ENCODE measurements at places on chromosomes 5 and 9. TPM values are rescaled to one million over a fixed set of nuclear protein-coding genes. Genes with fewer than 3 reads are reported as not detected.

UGT3A1 gene
- not detected for total RNA-seq

PTGES gene
- 0.78 TPM for total RNA-seq

TRIM36 gene
- 2.2 TPM for total RNA-seq

ANAPC2 gene
- 30.1 TPM for total RNA-seq

ARSI gene
- 0.32 TPM for total RNA-seq

DNA sequence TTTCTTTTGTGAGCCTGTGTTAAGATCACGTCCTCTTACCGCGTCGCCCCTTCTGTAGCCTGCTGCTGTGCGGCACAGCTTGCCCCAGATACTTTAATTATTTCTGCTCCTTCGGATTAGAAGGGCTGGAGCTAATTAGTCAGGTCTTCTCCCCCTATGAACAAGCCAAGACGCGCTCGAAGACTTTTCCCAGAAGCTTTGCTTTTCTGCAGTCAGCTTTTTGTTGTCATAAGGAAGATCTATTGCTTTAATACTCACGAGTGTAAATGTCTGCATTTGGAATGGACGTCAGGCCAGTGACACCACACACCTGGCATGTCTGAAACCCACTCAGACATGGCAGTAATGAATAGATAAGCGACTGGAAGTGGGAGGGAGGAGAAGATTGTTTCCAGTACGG lies 37.0 kb downstream of the PRUNE2 start:
- DNase-seq: no peak

DNA sequence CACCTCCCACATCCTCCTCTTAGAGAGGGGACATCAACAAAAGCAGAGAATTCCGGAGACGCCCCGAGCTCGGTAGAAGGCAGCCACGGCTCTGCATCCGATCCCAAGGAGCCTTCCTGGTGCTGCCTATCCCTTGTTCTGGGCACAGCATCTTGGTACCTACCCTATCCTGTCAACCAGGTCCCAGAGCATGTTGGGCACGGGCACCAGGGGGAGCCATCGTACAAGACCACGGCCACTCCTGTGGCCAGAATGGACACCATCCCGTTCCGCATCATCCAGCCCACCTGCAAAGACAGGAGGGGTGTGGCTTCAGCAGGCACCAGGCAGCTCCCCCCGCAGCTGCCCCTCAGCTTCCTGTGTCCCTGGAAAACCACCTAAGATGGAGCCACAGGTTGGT lies 62.7 kb upstream of the ZNF354A start:
- DNase-seq: no peak

DNA sequence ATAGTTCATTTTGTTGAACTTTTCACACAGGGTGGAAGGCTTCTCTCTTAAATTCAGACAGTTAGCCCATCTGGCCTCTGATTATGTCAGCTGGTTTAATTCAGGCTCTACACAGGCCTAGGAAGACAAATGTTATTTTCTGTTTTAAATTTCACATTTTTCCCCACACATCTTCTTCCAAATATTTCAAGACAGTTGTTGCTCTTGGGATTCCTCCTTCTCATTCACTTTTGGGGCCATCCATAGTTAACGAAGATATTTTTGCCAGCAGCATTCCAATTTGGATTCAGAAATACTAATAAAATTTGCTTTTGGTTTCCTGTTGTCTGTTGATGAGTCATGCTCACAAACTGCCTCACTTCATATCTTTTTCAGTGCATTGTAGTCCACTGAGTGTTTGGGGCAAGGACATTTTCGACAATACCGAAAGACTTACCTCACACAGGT lies 475.4 kb downstream of the DMAC1 start:
- DNase-seq: no peak

DNA sequence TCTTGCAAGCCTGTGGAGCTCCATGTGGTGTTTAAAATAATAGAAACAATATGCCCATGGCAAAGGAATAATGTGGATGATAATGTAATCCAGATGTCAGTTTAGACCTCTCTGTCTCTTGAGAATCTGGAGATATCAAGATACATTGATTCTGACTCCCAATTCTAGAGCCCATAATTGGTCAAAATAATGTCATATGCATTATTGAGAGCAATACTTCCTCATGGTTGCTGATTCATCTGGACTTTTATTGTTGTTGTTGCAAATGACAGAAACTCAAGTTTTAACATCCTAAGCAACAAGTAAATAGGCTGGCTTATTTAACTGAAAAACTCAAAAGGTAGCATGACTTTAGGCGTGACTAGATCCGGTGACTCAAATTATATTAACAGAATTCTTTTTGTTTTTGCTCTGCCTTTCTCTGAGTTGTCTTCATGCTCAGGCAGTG lies 152.1 kb downstream of the PCSK1 start:
- no peak for DNase-seq

DNA sequence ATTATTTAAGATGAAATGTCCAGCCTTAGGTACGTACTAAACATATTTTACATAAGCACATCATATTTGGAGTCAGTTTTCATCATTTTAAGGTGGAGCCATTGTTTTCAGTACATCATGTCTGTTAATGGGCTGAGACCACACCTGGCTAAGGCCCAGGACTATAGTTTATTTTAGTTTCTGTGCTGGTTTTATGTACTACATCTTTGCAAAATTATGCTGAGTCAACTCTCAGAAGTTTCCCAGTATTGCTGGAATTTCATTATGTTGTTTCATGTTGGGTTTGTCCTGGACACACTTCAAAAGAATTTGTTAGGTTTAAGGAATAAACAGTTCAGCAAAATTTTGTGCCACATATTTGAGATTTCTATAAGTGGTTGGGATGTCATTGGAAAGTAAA lies 171.2 kb downstream of the CCDC171 start:
- DNase-seq: no peak

- DNase-seq: no peak
Observed at GRCh38 chr5:154421868-154422267, 23.9 kb upstream of the SAP30L start.

GRCh38 chr9:21465859-21466518 lies 16.1 kb downstream of the IFNE start:
- DNase-seq: no peak

- DNase-seq: no peak
Observed at GRCh38 chr5:146107901-146108300, 2.5 kb upstream of the PLAC8L1 start.

DNA sequence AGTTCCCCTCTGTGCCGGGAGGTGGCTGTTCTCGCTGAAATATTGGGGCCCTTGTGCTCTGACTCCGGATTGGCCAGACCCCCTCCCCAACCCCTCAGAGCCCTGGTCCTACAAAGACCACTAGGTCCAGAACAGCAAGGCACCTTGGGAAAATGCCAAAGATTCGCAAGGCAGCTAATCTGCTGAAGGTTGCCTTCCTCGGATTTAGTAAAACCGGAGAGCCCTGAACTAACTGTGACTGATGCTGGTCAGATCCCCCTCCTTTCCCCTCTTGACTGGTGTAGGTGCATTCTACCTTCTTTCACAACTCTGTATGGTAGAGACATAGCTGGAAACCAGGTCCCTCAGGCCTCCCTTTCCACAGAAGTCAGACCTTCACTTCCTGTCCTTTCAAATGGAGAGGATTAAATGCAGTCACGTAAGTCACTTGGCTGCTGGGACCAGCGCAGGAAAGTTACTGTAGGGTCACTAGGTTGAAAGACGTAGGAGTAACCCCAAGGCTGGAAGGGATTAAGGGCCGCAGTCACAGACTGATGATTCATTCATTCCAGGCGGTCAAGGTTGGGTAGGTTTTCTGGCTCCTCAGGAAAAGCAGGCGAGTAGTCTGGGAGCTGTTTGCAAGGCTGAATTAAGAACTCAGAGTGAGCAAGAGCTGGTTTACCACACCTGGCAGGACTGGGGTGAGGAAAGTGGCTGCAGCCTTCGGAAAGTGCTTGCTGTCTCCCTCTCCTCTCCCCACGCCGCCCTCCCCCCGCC lies 5.3 kb downstream of the BARX1 start:
- DNase-seq: no peak

GRCh38 chr9:87615547-87616148 lies 110.3 kb upstream of the CTSL start:
- DNase-seq: no peak

DNA sequence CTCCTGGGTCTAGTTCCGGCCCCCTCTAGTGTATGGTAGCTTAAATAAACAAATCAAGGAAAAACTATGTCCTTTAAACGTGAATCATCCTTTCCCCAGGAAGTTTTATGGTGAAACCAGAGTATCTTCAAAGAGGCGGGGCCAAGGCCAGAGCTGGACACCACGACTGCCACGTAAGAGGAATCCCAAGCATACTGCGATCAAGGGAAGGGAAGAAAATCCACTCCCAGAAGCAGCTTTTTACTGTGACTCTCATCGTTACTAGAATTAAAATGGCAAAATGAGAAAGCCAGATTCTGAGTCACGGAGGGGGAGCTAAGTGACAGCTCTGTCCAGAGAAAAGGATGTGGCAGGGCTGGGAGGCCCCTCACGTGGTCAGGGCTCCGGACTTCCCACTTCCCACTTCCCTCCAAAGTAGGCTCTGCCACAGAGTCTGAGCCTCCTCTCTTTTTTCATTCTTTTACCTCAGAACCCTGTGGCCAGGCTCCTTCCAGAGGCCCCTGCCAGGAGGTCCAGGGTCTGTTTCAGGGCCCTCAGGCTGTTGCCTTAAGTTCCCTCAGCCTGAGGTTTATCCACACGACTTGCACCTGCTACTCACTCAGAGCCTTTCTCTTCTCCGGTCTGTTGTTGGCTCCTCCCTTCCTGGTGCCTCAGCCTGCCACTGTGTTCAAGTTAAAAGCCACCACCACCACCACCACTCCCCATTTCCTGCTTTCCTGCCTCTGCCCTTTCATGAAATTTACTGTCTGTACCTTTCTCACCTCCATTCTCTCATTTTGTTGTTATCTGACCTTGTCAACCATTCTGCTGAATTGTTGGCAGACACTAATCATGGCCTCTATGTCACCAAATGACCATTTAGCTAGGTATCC lies 1.4 kb upstream of the GLRX start:
- DNase-seq: peak; percentile 53

- DNase-seq: peak; percentile 14
Observed at GRCh38 chr5:83450183-83450966, 21.2 kb upstream of the VCAN start.

GRCh38 chr9:121826711-121827110 lies 175.3 kb downstream of the DAB2IP start:
- DNase-seq: no peak

DNA sequence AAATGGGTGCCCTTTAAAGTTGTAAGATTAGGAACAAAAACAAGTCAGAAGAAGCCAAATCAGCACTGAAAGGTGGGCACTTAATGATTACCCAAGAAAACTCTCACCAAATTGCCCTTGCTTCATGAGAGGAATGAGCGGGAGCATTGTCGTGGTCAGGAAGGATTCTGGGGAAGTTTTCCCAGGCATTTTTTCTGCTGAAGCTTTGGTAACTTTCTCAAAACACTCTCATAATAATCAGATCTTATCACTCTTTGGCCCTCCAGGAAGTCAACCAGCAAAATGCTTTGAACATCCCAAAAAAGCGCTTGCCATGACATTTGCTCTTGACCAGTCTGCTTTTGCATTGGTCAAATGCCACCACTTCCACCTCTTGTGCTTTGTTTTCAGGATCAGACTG lies 10.4 kb upstream of the PCDHGC3 start:
- DNase-seq: no peak

GRCh38 chr5:179294131-179294780 lies 51.0 kb downstream of the ADAMTS2 start:
- DNase-seq: no peak

DNA sequence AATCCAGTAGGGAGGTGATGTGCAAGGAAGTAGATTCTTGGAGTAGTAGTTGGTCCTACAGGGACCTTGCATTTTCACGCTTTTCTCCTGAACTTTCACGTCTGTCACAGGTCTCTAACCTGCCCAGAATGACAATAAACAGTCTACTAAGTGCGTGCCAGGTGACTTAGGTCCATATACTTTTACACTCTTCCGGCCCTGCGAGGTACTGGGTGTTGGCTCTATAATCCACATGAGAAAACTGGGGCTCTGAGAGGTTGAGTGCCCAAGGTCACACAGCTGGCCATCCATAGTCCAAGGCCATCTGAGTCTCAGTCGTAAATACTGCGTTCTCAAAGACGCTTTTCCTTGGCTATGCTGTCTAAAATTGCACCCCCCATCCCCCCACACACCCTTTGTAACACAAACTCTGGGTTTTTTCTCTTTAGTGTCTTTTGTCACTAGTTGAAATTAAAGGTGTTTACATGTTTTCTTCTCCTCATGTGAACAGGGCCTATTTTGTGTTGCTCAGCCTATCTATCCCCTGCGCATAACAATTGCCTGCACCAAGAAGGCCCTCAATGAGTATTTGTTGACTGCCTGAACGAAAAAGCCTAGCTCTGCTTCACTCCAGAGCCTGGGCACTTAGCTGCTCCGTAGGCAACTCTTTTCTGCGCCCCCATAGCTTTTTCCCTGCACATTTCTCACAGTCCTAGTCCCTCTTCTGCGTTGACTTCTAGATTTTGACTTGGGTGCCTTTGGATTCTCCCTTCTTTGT lies 943 bp downstream of the SFXN1 start:
- no peak for DNase-seq

DNA sequence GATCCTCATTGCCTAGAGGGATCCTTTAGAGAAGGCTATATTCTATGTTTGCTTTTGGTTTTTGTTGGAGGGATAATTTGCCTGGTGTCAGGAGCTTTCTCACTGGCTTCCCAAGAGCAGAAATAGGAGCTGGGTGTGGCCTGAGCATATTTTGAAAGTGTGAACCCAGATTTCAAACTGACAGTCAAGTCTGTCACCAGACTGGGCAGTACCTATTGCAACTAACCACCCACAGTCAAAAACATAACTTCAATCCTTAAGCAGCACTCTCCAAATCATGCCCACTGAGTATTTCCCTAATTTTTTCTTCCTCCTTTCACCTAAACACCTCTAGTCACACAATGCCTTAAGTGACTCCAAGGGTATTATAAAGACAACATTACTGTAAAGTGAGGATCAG lies 278.4 kb downstream of the EBF1 start:
- DNase-seq: no peak

DNA sequence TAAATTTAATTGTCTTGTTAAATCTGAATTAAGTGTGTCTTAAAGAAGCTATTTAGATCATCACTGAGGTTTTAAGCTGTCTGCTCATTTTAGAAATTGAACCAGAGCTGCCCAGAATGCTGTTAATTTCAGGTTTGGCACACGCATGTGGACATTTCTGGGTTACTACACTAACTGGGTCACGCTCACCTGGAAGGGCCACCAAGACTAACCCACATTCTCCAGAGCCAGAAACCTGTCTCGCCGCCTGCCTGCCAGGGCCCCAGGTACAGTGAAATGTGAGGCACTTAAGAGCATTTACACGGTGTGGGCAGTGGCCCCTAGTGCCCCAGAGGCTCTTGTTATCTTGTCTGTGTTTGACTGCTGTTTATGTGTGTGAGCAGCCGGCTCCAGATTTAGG lies 46.6 kb downstream of the ATP10B start:
- no peak for DNase-seq
